Activated T-cell treated with anti-CD3 and anti-CD28 coated beads for 24 hours (primary cell): ENCODE measurements at places on chromosomes 3 and 15.

- no peak for DNase-seq
Observed at GRCh38 chr3:51385621-51386091, 565 bp downstream of the MANF start.

DNA sequence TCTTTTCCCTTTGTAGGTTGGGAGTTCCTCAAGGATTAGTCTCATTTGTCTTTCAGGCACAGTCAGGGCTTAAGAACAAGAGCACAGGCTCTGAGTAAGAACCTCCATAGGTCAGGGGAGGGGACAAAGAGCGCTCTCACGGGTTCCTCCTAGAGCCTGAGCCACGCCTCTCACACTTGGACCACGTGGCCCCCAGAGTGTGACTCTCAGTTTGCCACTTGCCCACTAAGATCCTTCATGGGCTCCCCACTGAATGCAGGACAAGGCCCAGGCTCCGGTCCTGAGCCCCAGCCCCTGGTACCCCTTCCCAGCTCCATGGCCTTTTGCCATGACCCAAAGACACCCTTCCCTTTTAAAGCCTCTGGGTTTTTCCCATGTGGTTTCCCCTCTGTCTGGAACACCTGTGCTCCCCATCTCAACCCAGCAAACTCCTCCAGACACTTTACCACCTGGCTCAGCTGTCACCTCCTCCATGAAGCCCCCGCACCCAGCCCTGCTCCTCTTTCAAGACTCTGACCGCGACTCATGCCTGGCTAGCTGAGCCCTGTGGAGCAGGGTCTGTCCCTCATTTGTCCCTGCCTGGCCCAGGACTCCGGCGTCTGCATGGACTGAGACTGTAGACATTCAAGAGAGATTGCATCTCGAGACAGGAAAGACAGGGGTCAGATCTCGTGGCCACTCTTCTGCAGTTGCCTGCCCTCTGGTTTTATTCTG, 32.7 kb downstream of the IQSEC1 start:
- peak; percentile 35 for DNase-seq

DNA sequence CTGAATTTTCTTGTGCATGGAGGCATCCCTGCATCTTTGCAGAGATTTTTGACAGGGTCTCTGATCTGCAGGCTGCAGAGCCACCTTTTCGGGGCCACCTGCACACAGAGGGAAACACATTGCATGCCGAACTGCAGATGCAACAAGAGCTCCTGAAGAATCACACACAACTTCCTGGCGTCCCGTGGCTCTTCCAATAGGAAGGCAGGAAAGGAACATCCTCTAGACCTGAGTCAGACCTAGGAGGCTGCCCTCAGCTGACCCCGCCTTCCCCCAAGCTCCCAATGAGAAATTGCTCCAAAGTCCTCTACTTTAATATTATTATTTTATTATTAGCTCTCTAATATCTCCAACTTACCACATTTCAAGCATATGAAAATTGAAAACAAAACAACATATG, 213.2 kb upstream of the ARRDC4 start:
- DNase-seq = no peak

DNA sequence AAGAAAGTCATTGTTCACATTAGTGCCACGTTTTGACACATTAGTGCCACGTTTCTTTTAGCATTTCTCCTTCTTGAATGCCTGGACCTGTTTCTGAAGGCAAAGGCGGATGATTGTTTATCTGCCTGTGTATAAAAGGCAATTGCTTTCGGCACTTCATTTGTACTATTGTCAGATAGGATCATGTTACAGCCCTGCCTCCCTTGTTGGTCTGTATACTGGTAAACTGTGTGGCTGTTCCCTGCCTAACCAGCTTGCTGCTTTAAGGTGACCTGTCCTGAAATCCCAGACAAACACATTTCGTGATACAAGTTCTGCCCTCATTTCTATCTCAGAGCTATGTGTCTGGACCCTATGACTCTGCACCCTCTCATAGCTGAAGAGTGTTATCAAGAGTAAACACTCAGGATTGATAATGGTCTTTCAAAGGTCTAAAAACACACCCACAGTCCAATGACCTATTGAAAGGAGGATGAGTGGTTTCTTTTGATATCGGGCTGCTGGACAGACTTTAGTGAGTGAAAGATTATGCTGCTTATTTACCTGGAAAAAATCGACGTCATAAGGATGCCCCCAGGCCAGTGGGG, 276.3 kb upstream of the MCTP2 start:
- DNase-seq = no peak

DNA sequence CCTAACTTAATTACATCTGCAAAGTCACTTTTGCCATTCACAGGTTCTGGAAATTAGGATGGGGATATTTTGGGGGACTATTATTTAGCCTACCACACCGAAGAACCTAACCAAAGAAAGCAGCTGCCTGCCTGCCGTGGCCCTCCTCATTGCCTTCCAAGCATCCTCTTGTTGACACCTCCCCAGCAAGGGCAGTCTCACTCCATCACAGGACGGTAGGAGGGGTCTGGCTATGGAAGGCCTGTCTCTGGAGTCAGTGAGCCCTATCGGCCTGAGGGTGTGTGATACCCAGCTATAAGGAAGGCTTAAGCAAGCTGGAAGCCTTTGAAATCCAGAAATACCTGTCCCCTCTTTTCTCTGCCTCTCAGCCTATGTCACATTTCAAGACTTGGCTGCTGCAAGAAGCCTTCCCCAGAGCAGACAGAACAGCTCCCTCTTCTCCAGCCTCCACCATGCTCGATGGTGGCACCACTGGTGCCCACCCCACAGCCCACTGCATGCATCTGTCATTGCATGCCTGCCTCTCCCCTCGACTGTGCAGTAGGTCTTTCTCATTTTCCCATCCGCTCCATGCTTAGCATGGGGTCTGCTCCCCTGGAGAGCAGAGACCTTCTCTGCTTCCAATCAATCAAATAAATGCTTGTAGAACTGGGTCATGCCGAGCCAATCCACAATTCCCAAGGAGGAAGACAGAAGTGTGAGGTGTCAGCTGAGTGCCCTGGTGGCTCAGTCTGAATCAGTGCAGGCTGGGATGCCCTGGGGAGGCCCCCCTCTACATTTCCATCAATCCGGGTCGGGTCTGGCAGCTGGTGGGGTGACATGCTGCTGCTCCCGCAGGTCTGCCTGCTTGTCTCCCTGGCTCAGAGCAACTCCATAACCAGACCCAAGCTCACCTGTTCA, 23.9 kb upstream of the LOXL1 start:
- no peak for DNase-seq

GRCh38 chr3:100041328-100041749, 73.0 kb downstream of the FILIP1L start:
- DNase-seq = no peak

- DNase-seq = no peak
Observed at GRCh38 chr3:188287762-188288505, 134.0 kb downstream of the LPP start.

- no peak for DNase-seq
Observed at GRCh38 chr3:147941969-147942368, 532.8 kb downstream of the ZIC1 start.

DNA sequence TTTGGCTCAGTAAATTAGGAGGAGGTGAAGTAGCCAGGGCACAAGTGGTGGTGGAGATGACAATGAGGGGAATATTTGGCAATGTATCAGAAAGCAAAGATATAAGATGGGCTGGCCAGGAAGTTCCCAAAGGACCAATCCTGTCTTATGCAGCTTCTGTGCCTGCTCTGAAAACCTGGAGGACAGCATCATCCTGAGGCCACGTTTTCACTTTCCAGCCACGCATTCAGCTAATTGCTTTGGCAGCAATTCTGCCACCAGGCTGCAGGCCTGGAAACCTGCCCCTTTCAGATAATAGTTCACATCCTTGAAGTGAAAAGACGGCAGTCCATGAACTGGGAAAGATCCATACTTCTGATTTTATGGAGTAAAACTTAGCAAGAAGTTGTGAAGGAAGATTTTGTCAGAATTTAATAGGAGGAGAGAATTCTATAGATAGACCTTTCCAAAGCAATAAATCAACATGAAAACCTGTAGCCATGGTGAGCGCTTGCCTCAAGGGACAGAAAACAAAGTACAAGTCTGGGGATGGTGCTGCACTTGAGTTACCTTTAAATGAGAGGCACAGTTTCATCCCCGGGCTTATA, 682.5 kb downstream of the GRM7 start:
- DNase-seq = no peak

- no peak for DNase-seq
Observed at GRCh38 chr3:42403737-42404136, 6.7 kb downstream of the LYZL4 start.

GRCh38 chr3:168824107-168824506, 728.4 kb upstream of the GOLIM4 start:
- no peak for DNase-seq

GRCh38 chr15:43198992-43199391, 13.8 kb downstream of the CCNDBP1 start:
- no peak for DNase-seq

DNA sequence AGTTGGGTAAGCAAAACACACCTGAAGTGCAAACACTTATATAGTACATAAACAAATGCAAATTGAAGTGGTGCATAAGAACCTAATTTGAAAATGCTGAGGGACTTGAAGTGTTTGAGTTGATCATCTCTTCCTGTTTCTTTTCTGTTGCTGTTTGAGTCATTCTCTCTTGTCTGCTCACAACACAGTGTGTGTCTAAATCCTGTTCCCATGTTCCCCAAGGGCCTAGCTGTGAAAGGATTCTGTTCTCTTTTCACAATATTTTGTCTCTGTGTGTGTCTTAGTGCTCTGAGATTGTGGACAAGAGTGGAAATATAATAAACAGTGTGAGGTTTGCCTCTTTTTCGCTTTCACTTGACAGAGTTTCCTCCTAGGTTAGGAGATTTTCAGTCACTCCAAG, 6.1 kb downstream of the CD96 start:
- DNase-seq = no peak

DNA sequence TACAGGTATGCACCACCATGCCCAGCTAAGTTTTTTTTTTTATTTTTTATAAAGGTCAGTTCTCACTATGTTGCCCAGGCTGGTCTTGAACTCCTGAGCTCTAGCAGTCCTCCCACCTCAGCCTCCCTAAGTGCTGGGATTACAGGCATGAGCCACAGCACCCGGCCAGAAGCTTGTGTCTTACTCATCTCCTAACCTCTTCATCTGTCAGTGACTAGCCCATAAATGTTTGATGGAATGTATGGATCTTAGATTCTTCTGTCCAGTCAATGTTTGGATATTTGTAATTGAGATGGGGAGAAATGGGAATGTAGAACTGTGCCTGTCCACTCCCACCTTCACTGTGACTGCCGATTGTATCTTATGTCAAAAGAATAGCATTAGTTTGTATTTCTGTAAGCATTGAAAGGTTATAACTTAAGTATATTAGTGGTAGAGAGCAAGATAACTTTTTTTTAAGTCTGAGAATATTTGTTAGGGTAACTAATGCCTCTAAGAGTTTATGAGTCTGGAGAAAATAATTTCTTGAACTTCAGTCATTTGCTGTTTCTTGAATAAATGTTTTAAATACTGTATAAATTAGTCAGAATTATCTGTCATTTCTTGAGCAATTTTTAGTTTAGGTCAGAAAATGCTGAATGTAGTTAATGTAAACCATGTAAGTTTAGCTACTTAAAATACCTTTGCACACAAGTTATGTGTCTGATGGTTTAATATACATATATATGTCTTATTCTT, 215.3 kb upstream of the CGNL1 start:
- DNase-seq = no peak

- DNase-seq = no peak
Observed at GRCh38 chr3:133058831-133059230, 20.6 kb downstream of the TMEM108 start.

GRCh38 chr3:52494886-52495495, at the start of gene STAB1:
Gene STAB1, plus strand, starts transcription at chr3:52495338. Its CDS starts 76 bp downstream, at chr3:52495414.
- DNase-seq = no peak

GRCh38 chr3:24154781-24155180, 209.7 kb downstream of the NR1D2 start:
- DNase-seq = no peak

GRCh38 chr3:154614078-154614477, 184.1 kb upstream of the GPR149 start:
- no peak for DNase-seq

GRCh38 chr15:29102911-29103823, 166.5 kb downstream of the NSMCE3 start:
- DNase-seq = no peak

DNA sequence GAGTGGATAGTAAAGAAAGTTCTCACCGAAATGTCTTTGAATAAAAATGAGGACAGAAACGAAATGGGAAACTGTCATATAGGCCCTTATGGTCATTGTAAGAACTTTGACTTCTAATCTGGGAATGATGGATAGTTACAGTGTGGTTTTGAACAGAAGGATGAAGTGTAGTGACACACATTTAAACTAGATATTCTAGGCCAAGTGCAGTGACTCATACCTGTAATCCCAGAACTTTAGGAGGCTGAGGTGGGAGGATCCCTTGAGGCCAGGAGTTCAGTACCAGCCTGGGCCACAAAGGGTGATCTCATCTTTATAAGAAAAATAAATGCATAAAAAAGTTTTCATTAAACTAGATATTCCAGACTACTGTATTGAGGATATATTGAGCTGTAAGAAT, 452.8 kb downstream of the ROBO1 start:
- no peak for DNase-seq

GRCh38 chr3:14452740-14453710, 50.6 kb downstream of the SLC6A6 start:
- no peak for DNase-seq

DNA sequence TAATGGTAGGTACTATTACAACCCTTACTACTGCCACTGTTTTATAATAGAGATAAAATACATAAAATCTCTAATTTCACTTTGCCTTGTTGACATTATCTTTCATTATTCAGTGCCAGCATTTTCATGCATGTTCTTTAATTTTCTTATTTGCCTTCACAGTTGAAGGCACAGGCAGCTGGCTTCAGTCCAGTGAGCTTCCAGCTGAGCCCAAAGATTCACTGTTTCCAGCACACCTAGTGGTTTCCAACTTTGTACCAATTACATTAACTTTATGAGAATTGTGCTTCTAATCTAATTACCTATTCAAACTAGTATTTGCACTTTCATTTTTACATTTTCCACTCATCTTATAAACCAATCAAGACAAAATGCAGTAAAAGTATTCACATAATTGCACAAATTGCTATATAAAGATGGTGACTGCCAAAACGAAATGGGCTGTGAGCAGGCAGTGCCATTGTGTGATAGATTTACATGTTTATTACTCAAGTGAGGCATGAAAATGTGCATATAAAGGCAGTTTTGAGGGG, 228.3 kb downstream of the MFSD1 start:
- DNase-seq = no peak

DNA sequence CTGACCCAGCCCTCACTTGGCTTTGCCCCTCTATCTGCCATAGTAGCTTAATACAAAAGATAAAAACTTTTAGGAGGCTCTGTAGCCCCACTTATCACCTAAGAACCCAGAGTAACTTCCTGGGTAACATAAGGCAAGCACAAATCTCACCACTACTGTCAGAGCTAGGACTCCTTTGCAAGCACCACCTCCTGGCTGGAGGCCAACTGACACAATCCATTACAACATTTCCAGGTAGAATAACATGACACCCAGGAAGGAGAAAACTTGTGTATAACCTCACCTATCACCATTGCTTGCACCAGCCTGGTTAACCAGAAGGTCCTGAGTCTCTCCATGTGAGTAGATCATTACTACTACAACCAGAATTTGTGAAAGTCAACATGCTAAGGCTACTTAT, 230.0 kb downstream of the TUSC7 start:
- DNase-seq = no peak
